ENCODE measurements at places on chromosomes 5 and 9. TPM values are rescaled to one million over a fixed set of nuclear protein-coding genes. Genes with fewer than 3 reads are reported as not detected.

- no peaks in the 10 kb centered on the region for H3K4me1 ChIP-seq
- H3K36me3 ChIP-seq: no peaks in the 10 kb centered on the region
- no peaks in the 10 kb centered on the region for H3K27me3 ChIP-seq
- no peak overlapping the region for H3K27ac ChIP-seq
These were observed 171.4 kb downstream of the SH3GL2 start for GRCh38 chr9:17750269-17750668.

DNA sequence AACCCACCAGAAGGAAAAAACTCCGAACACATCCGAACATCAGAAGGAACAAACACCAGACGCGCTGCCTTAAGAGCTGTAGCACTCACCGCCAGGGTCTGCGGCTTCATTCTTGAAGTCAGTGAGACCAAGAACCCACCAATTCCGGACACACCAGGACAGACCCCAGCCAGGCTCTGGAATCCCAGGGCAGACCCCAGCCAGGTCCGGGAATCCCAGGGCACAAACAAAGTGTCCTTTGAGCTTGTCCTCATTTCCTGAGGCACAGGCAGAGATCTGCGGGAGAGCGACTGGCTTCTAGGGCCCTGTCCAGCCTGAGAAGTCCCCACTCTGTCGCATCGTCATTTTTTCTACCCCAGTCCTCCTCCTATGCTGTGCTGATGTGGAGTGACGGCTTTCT is 461.1 kb downstream of the ACTL7B start:
- DNase-seq: no peak
- H3K27me3 ChIP-seq: no peaks in the 10 kb centered on the region
- H3K27ac ChIP-seq: no peak overlapping the region
- H3K4me1 ChIP-seq: no peaks in the 10 kb centered on the region
- no peak overlapping the region for H3K4me3 ChIP-seq
- no peaks in the 10 kb centered on the region for H3K36me3 ChIP-seq

GRCh38 chr5:154498591-154498990 is 20.6 kb upstream of the HAND1 start:
- H3K27ac ChIP-seq: no peak overlapping the region
- H3K4me1 ChIP-seq: no peaks in the 10 kb centered on the region
- DNase-seq: no peak
- no peak overlapping the region for H3K4me3 ChIP-seq
- H3K36me3 ChIP-seq: no peaks in the 10 kb centered on the region

Gene KIAA1191
- total RNA-seq: 157 TPM

Gene TIFAB
- total RNA-seq: not detected

DNA sequence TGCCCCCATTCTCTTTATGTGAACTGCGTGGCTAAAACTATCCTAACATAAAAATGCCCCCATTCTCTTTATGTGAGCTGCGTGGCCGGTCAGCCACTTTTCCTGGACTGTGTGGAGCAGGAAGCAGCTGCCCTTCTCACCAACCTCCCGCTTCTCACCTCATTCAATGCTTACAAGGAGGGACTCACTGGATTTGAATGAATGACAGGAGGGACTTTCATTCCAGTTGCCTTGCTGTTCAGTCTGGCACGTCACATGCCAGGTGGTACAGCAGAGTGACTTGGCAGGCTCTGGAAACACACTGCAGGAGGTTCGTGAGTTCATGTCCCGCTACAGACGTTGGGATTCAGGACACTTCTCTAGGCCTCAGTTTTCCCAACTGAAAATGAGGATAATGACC is 60.2 kb upstream of the NFIL3 start:
- H3K27ac ChIP-seq: peak overlapping the region; percentile 71
- no peak for DNase-seq
- no peaks in the 10 kb centered on the region for H3K27me3 ChIP-seq
- no peaks in the 10 kb centered on the region for H3K36me3 ChIP-seq

Gene CTSV
- total RNA-seq: not detected

Gene MAMDC2
- total RNA-seq: 118 TPM

DNA sequence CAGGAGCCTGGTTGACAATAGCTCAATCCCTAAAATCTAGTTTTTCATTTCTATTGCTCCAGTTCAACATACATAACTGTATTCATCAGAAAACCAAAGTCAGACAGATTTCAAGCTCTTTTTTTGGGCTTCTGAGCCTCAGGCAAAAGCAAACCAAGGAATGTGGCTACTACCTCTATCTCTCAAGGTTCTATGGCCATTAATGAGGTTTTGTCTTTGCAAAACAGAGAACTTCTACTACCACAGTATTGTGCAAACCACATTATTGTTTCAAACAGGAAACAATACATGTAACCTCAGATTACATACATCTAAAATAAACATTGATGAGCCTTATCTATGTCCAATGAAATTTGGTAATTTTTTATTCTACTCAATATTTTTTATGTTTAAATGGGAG is 35.5 kb upstream of the FTMT start:
- no peak overlapping the region for H3K27ac ChIP-seq
- H3K27me3 ChIP-seq: no peaks in the 10 kb centered on the region
- no peaks in the 10 kb centered on the region for H3K4me1 ChIP-seq
- H3K4me3 ChIP-seq: no peak overlapping the region
- no peaks in the 10 kb centered on the region for H3K36me3 ChIP-seq

GRCh38 chr5:93417490-93417889 is 163.5 kb downstream of the NR2F1-AS1 start:
- no peaks in the 10 kb centered on the region for H3K4me1 ChIP-seq
- DNase-seq: peak; percentile 14
- H3K4me3 ChIP-seq: no peak overlapping the region
- H3K27me3 ChIP-seq: no peaks in the 10 kb centered on the region
- no peak overlapping the region for H3K27ac ChIP-seq

DNA sequence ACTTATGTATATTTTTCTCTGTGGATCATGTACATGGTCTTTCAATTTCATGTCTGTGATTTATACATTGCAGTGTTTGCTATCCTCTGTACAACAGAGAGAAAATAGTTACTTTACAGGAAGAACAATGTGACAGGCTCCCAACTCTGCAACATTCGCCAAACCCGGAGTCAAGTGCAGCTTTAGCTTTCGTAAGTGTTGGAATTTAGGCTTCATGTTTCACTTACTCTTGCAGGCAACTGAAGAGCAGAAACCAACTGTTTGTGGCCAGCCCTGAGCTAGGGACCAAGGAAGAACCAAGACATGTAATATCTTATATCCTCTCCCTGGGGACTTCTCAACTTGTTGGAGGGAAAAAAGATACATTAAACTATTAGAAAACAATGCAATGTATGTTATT is 147.9 kb downstream of the C5orf15 start:
- H3K27me3 ChIP-seq: peaks cover 4% of the 10 kb centered on the region
- peaks cover 19% of the 10 kb centered on the region for H3K4me1 ChIP-seq
- no peak overlapping the region for H3K4me3 ChIP-seq
- no peaks in the 10 kb centered on the region for H3K36me3 ChIP-seq
- no peak for DNase-seq

Gene MYO10
- 7.1 TPM for total RNA-seq

Gene OGN
- total RNA-seq: 16.5 TPM

Gene WDR31
- 2.8 TPM for total RNA-seq

Gene CCL27
- not detected for total RNA-seq

DNA sequence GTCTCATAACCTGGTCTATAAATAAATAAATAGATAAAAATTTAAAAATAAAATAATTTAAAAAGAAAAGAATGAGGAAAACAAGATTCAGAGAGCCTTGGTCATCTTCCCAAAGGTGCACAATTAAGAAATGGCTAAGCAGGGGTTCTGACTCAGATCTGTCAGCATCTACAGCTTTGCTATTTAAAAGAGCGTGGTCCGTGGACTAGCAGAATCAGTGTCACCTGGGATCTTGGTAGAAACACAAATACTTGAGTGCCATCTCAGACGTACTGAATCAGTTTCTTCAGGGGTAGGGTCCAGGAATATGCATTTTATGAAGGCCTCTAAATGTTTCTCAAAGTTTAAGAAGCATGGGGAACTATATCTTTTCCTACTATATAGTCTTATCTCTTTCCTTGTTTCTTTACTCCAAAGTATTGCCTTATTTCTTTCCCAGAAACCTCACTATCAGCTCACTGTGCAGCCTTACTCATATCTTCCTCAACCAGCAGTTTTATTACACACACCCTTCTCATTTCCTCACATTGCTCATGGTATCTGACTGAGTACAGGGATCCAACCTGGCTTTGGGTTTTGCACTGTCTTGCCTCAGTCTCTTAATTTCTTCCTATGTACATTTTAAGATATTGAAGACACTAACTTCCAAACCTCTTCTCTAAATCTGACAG is 58.6 kb downstream of the TMC1 start:
- H3K27me3 ChIP-seq: no peaks in the 10 kb centered on the region
- H3K4me1 ChIP-seq: peaks cover 36% of the 10 kb centered on the region
- DNase-seq: no peak
- no peak overlapping the region for H3K4me3 ChIP-seq
- H3K36me3 ChIP-seq: no peaks in the 10 kb centered on the region

Gene CMYA5
- total RNA-seq: 5.1 TPM

DNA sequence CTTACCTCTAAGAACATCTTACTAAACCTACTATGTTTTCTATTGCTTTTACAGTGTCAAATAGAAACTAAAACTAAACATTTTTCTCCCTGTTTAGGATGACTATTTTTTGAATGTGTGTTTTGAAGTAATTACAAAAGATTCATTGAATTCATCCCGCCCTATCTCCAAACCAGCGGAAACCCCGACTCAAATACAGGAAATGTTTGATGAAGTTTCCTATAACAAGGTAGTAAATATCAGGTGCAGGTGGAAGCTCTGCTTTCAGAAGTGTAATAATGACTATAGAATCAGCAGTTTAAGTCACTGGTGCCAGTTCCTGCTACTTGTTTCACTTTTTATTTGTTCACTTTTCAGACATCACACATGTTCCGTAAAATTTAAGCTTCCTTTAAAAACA is 20.0 kb downstream of the ERAP2 start:
- H3K27me3 ChIP-seq: no peaks in the 10 kb centered on the region
- H3K4me3 ChIP-seq: no peak overlapping the region
- H3K27ac ChIP-seq: no peak overlapping the region

GRCh38 chr9:107520186-107520585 is 30.6 kb upstream of the KLF4 start:
- no peak overlapping the region for H3K4me3 ChIP-seq
- DNase-seq: no peak
- H3K36me3 ChIP-seq: no peaks in the 10 kb centered on the region
- H3K27me3 ChIP-seq: no peaks in the 10 kb centered on the region
- no peak overlapping the region for H3K27ac ChIP-seq

Gene NOXA1
- total RNA-seq: 3.4 TPM

- no peak for DNase-seq
- no peaks in the 10 kb centered on the region for H3K27me3 ChIP-seq
- no peak overlapping the region for H3K27ac ChIP-seq
- peaks cover 18% of the 10 kb centered on the region for H3K4me1 ChIP-seq
These were observed 37.6 kb upstream of the SLC27A6 start for GRCh38 chr5:128927644-128928043.

Gene FOCAD
- 17.6 TPM for total RNA-seq
